ENCODE measurements at places on chromosomes 4 and X.

GRCh38 chr4:95085124-95085833, 327.5 kb downstream of the BMPR1B start:
- DNase-seq, result no peak

DNA sequence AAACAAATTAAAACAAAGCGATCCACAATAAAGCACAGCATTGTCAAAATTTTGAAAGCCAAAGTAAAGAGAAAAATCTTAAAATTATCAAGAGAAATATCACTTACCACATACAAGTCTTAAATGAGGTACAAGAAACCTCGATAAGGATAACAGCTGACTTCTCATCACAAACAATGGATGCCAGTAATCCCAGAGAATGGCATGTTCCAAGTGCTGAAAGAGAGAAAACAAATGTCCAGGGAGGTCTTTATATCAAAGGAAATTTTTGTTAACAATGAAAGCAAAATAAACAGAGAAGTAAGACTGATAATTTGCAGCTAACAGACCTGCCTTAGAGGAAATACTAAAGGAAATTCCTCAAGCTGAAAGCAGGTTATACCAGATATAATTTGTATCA, 460.4 kb upstream of the HS3ST1 start:
- no peak for DNase-seq

DNA sequence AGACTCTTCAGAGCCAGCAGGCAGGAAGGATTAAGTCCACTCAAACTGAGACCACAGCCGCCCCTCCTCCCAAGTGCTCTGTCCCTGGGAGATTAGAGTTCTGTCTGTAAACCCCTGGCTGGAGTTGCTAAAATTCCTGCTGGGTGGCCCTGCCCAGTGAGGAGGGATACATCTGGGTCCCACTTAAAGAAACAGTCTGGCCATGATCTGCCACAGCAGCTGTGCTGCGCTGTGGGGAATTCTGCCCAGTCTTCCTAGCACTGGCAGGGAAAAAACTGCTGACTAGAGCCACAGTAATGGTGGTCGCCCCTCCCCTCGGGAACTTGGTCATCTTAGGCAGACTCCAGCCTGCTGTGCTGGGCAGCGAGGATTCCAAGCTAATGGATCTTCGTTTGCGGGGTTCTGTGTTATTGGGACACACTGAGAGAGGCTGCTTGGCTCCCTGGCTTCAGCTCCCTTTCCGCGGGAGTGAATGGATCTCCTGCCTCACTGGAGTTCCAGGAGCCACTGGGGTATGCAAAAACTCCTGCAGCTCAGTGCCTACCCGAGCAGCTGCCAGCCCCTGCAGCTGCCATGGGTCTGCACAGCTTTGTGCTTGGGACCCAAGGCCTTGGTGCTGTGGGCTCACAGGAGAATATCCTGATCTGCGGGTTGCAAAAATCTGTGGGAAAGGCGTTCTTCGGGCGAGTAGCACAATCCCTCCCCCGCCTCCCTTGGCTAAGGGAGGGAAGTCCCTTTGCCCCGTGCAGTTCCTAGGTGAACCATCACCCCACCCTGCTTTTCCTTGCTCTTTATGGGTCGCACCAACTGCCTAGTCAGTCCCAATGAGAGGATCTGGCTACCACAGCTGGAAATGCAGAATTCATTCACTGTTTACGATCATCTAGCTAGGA, 15.7 kb downstream of the ZXDB start:
- no peak for DNase-seq

DNA sequence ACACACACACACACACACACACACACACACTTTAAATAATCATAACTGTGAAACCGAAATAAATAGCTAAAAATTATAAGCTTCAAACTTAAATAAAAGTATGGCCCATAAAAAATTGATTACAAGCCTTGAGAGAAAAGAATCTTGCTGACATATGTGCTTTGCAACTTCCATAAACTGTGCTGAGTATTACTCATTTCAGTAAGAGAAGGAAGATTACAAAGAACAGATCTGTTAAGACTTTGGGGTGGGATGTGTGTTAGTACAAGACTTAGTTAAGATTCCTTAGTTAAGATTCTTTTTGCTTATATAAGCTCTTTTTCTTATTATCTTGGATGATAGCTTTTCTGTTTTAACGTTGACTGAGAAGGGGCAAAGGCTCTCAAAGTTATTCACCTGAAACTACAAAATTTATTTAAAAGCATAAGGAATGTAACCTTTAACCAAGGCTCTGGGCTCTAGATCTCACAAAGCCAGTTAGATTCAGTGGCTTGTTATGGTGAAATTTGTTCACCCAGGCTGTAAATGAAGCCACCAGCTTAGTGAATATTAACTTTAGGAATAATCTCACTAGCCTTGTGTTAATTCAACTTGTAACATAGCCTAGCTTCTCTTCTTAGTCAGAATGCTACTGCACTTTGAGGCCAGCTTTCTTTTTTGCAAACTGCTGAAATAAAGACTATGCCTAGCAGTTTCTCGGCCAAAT, 58.2 kb downstream of the ARSJ start:
- DNase-seq, result no peak

GRCh38 chr4:125727931-125728330, 413.2 kb downstream of the FAT4 start:
- no peak for DNase-seq
